ENCODE measurements at places on chromosomes 7 and 10.

DNA sequence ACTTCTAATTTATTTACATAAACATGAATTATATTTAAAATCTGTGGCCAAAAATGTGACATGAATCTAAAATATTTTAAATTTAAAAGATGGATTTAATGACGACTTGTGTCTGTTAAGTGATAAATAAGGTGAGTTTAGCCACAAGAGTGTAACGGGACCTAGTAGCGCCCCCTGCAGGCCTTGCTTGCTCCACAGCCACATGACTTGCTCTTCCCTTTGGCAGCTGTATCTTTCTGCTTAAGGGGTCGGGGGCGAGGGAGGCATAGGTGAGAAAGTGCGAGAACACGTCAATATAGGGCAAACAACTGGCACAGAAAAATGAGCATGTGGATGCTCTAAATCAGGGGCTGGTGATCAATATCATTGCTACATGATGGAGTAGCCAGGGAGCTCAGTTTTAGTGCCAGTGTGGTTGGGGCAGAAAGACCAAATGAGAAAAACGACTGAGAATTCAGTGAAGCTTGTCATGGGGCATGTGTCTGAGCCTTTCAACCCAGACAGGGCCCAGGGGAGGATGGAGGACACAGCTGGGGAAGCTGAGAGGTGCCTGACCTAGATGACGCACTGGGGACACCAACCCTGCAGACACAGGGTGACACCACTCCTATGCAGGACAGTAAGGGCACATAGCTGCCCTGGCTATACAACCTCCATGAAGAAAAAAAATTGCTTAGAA is 49.8 kb downstream of the PAXIP1 start:
- peak; percentile 14 for DNase-seq

GRCh38 chr10:46560381-46560780 is 3.9 kb upstream of the GPRIN2 start:
- DNase-seq = no peak

DNA sequence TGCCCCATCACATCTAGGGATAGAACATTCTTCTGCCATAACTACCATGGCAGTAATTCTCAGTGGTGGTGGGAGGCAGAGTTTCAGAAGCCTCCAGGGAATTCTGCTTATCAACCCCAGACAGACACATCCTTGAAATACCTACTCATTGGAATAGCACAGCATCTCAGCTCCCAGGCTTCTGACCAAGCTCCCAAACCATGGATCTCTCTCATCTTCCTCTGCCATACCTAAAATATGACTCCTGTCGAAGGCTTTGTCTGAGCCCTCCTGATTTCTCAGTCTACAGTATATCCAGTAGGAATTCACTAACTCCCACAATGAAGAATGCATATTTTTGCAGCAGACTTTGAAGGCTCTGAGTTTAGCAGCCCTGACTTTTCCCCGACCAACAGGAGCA is 687.5 kb downstream of the GRID1 start:
- DNase-seq = no peak

DNA sequence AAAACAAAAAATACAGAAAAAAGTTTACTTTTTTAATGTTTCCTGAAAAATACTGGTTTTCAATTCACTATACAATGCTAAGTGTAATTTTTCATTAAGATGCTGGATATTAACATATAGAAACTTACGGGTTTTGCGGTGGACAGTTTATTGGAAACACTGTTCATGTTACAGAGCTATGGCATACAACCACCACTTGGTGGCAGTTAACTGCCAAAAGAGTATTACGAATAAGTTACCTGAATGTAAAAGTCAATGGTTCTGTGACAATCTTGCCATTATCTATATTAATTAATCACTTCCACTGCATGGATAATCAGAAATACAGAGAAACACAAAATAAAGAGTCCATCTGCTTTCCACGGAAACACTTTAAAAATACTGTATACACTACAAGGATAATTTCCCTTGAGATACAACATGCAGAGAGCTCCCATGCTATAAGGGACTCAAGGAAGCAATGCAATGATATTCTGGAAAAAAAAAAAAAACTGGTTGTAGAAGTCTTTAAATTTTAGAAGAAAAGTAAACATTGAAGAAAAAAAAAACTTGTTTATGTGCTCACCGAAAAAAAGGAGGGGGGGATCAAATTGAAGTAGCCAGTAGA is 97.0 kb downstream of the TPK1 start:
- DNase-seq = peak; percentile 38

GRCh38 chr7:114026486-114027089 is 107.8 kb upstream of the PPP1R3A start:
- peak; percentile 56 for DNase-seq

- DNase-seq = peak; percentile 56
These were observed 15.0 kb upstream of the GFRA1 start for GRCh38 chr10:116287906-116288501.

GRCh38 chr7:2929321-2930201 is 85.5 kb upstream of the GNA12 start:
- DNase-seq = no peak

All from fibroblast of skin of right quadriceps (primary cell).